Effector memory CD4-positive, alpha-beta T cell (primary cell): ENCODE measurements at places on chromosomes 7 and 10.

GRCh38 chr7:54076616-54077015, 465.6 kb upstream of the VSTM2A start:
- no peak for DNase-seq

DNA sequence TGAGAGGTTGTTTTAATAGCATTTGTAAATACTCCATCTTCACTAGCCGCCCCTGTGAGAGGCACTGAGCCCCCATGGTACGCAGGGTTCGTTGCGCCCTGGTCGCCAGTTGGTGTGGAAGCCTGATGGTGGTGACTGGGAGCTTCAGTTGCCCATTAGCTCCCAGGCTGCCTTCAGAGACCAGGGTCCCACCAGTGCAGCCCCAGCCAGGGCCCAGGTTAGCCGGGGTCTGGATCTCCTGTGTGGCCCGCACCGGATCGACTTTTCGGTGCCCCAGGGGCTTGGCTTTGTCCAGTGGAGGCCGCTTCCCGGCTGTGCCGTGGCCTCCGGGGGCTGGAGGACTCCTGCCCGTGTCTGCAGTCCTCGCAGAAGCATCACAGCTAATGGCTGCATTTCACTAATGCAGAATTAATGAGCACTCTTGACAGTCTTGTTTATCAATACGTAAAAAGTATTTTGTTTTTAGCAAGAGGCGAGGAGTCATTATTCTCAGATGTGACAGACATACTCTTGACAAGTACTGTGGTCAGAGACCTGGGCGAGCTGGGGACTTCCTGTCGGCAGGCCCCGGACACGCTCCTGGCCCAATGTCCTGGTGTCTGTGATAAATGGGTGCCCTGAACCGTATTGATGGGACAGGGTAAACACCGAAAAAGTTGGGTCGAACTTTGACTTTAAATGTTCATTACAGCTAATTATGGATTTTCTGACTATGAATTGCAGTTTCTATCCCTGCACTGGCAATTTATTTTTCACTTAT, 99.8 kb downstream of the NKX6-2 start:
- no peak for DNase-seq

DNA sequence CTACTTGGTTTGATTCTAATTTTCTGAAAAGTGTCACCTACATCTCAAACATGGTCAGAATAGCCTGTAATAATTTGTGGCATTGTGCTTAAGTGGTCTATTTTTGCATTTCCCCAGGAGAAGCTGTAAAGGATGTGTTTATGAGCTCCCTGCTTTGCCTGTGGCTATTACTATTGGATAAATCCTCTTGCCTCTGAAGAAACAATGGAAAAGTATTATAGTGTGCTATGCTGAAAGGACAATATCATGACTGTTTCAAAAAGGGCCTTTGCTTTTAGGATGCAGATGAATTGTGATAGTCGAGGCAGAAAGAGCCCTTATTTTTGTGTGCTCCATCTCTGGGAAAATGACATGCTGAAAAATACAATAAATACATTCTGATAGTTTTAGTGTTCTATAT, 94.1 kb upstream of the ARMC3 start:
- no peak for DNase-seq

GRCh38 chr7:100974021-100974420, 4.7 kb downstream of the MUC12 start:
- no peak for DNase-seq

GRCh38 chr7:81925530-81925929, 155.7 kb upstream of the HGF start:
- DNase-seq, result no peak
